ENCODE measurements at places on chromosomes 1 and 21.

DNA sequence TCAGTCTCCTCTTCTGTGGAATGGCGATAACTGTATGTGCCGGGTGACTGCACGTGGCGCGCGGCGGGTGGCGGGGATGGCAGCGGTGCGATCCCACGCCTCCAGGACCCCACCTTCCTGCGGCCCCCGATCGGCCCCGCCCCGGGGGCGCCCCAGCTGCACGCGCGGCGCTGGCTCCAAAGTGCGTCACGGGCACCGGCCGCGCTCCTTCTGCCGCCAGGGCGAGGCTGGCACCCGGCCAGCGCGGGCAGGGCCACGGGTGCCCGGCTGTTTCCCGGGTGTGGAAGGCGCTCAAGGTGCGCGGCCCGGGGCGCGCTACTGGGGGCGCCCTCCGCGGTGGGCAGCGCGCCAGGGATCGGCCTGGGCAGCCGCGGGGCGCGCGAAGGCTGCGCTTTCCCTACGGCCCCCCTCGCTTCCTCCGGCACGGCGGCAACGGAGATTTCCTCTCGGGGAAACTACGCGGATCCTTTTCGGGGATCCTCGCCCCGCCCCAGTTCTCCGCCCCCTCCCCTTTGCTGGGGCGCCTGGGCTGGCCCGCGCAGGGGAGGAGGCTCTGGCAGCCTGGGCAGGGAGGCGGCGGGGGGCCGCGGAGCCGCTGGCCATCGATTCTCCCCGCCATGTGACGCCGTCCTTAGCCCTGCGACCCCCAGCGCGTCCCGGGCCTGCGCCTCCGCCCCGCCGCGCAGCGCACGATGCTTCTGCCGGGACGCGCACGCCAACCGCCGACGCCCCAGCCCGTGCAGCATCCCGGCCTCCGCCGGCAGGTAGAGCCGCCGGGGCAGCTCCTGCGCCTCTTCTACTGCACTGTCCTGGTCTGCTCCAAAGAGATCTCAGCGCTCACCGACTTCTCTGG is at the start of gene EVA1C:
Gene EVA1C, plus strand, starts transcription at position 545 of the 853 bp plus-strand sequence. Its CDS starts 148 bp downstream, at position 693.
- peak; percentile 69 for DNase-seq

DNA sequence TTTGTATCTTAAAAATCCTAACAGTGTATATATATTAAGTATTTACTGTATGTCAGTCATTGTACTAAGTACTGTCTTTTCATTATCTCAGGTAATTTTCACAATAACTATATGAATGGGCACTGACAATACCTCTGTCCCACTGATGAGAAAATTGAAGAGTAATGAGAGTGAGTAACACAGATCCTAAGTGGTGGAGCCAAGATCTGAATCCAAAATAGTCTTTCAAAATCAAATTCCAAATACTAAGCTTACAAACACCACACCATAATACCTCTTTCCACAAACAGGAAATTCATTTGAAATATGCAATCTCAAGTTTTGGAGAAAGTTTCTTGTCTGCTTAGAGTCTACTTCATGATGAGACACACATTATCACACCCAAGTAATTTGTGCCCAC is 105.9 kb upstream of the EDEM3 start:
- no peak for DNase-seq

DNA sequence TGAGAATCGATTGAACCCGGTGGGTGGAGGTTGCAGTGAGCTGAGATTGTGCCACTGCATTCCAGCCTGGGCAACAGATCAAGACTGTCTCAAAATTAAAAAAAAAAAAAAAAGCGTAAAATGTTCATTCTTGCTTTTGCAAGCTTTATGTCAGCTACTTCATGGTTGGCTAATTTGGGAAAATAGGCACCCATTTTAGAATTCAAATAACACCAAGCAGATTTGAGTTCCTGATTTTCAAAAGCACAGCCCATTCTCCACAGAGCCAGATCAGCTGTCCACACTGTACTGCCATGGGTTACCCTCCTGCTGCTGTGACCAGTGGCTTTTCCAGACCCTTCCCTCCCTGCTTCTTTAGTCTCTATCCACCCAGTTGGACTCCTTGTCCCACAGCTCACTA is 4.4 kb downstream of the THEM5 start:
- no peak for DNase-seq

GRCh38 chr1:208326033-208326432 is 81.8 kb upstream of the PLXNA2 start:
- DNase-seq: no peak

- DNase-seq: no peak
Observed at GRCh38 chr1:188270497-188270896, 1441.7 kb downstream of the PLA2G4A start.

DNA sequence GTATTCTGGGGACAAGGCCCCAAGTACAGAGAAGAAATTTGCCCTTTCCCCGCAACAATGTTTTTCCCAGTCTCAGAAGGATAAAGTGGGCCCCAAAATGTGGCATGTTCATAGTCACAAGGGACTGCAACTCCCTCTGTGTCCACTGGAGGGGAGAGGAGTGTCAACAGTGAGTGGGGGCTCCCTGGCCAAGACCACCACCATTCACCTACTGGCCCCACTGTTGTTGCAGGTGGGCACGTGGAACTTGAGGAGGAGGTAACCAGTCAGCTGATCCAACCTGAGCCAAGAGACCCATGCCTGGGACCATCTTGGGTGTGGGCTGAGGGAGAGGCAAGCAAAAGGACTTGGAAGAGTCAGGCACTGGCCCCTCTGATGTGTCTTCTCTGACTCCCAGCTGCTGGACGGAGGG is 777 bp downstream of the NUDT17 start:
- peak; percentile 18 for DNase-seq

GRCh38 chr1:62362061-62362917 is 43.1 kb upstream of the KANK4 start:
- no peak for DNase-seq

- no peak for DNase-seq
Observed at GRCh38 chr1:110387048-110387754, 3.6 kb downstream of the SLC16A4 start.

GRCh38 chr1:8003438-8004112 is 22.5 kb downstream of the ERRFI1 start:
- peak; percentile 45 for DNase-seq

DNA sequence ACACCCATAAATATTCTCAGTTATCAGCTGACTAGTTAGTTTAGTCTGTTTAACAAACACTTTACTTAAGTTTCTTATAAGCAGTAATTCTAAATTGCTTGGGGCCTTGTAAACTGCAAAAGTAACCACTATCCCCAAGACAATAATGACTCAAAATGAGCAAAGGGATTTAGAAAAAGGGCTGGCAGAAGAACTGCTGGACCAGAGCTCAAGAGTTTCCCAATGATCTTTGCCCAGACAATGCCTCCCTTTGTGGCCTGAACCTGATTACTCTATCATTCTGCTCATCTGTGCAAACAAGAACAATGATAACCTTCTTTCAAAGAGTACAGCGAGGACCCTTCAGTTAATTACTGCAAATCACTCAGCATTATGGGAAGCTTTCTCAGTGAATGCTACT is 123.5 kb downstream of the TIAM1 start:
- peak; percentile 84 for DNase-seq

DNA sequence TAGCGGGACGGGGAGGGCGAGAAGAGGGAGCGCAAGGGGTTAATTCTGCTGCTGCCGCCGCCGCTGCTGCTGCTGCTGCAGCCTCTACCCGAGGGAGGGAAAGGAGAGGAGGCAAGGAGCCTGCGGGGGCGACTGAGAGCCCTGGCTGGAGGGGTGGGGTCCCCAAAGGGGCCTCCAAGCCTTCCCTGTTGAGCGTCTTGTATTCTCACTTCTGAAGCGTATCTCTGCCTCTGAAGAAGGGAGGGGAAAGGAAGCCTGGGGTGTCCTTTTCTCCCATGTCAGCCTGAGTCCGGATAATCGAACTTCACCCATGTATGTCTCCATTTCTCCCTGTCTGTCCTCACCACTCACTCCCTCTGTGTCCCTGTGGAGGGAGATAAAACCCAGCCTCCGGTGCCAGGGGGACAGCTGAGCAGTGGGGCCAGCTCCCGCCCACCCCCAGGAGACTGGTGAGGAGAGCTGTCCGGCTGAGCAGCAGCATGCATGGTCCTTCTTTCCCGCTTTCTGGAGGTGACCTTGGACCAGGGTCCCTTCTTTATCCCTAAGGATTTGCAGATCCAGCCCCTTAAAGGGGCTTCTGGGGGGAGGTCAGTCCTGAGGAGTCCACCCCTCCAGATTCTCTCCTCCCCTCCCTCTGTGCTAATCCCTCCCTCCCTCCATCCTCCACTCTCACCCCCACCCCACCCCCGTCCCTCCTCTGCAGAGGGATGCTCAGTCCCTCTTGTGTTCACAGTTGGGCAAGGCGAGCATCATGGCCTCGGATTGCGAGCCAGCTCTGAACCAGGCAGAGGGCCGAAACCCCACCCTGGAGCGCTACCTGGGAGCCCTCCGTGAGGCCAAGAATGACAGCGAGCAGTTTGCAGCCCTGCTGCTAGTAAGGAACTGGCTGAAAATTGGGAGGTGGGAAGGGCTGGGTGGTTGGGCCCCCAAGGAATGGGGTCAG is 1.0 kb downstream of the NCDN start:
- DNase-seq: no peak

- no peak for DNase-seq
Observed at GRCh38 chr1:77541162-77541545, 141.3 kb downstream of the ZZZ3 start.

- no peak for DNase-seq
Observed at GRCh38 chr1:117030271-117030877, 28.8 kb downstream of the CD101 start.

DNA sequence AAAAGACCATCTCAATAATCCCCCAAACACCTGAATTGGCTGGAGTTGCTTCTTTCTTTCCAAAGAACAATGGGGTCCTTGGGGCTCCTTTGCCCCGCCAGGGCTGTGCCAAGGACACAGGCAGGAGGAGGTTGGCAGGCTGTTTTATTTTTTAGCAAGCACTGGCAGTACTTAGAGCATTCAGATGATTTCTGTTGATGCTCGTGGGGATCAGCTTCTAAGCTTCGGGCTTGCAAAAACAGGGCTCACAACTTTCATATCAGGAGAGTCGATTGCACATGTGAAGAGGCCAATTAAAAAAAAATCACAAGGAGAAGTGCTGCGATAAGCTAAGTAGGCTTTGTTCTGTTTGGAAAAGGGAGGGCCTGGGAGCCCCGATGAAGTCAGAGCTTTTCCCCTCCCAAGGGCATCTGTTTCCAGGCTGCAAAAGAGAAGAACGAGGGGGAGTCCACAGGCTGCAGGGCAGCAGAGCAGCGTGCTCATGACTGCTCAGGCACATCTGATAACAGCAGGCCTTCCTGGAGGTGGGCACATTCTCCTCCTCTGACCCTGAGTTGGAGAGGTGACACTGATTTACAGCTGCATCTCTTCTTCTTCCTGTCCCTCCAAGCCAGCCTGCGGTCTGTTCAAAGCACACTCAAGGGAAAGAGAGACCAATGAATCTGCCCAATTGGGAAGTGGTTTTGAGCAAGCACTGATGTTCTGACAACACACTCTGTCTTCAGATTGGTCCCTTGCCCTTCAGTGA is 27.3 kb upstream of the BCAR3 start:
- DNase-seq: no peak

- no peak for DNase-seq
Observed at GRCh38 chr1:224831501-224831900, 98.0 kb upstream of the DNAH14 start.

- peak; percentile 21 for DNase-seq
Observed at GRCh38 chr1:63322944-63323864, 837 bp downstream of the FOXD3 start.

GRCh38 chr1:172670316-172670715 is 11.4 kb downstream of the FASLG start:
- DNase-seq: no peak

DNA sequence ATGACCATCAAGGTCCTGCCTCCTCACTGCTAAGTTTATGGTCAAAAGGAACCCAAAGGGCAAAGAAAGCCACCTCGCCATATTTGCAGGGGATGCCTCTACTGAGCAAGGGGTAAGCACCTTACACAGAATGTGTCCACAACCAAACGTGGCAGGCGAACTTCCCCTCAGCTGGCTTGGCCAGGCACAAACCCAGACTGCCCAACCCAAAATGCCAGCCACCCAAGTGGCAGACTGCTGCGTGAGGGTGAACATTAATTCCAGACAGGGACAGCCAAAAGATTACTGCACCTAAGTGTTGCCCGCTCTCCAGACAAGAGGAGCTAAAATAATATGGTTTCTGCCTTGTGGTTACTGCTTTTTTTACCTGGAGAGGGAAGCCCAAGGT is 16.0 kb downstream of the ZNF697 start:
- no peak for DNase-seq

GRCh38 chr1:7610106-7610731 is 160.9 kb upstream of the VAMP3 start:
- no peak for DNase-seq

GRCh38 chr21:20802201-20802600 is 196.0 kb upstream of the NCAM2 start:
- DNase-seq: no peak

DNA sequence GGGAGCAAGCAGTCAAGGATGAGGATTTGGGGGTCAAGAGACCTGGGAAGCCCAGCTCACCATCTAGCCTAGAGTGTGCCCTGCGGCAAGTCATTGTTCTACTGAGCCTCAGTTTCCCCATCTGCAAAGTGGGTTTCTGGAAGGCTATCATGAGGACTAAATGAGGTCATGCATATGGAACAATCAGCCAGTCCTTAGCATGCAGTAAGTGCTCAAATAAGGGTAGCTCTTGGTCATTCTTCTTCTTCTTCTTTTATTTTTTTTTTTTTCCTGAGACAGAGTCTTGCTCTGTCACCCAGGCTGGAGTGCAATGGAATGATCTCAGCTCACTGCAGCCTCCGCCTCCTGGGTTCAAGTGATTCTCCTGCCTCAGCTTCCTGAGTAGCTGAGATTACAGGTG is 99.9 kb upstream of the RUNX3 start:
- DNase-seq: no peak

DNA sequence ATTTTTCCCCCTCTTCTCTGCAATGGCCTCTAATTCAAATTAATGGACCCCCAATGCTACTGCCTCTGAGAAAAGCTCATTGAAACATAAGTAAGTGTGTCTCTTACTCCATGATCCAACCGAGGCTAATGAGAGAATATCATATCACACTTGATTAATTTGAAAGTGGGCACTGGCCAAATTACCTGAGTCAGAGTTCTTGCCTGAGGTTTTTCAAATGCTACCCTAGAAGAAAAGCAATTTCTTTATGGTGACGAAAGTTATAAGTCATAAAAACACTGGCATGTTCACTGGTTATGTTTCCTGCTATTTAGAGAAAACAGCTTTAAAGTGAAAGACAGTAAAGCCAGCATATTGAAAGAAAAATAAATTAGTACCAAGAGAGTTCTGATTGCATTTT is 368.8 kb upstream of the TMPRSS15 start:
- DNase-seq: no peak

- peak; percentile 77 for DNase-seq
Observed at GRCh38 chr1:209527372-209527771, 56.1 kb upstream of the CAMK1G start.

GRCh38 chr21:17119466-17120297 is 393.2 kb upstream of the CXADR start:
- no peak for DNase-seq

DNA sequence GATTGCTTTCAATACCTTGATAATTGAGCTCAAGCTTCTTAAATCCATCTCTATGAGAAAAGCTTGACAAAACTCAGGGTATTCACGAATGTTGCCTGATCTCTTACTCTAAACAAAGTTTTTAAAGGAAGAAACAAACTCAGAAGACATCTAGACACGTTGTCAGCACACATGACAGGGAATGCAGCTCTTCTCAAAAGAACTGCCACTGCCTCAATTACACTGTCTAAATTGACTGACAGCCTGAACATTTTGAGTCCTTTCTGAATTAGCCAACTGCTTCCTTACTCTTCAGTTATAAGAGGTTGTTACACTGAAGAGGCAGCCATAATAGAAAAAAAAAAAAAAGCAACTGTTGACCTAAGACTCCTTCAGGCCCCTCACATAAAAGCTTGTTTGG is 1646.7 kb upstream of the B3GALT2 start:
- no peak for DNase-seq

- DNase-seq: no peak
Observed at GRCh38 chr1:238176441-238176840, 285.7 kb upstream of the ZP4 start.

Data from mammary epithelial cell (primary cell).